ENCODE measurements at places on chromosomes 16 and 17. TPM values are rescaled to one million over a fixed set of nuclear protein-coding genes. Genes with fewer than 3 reads are reported as not detected.

IRX3 gene
- polyA plus RNA-seq, result 39.2 TPM

KREMEN2 gene
- polyA plus RNA-seq, result 2.7 TPM

MAP2K6 gene
- 22.6 TPM for polyA plus RNA-seq

KRTAP9-8 gene
- not detected for polyA plus RNA-seq

CHST4 gene
- 0.33 TPM for polyA plus RNA-seq

MARCHF10 gene
- 1.0 TPM for polyA plus RNA-seq

KCNAB3 gene
- polyA plus RNA-seq, result 7.8 TPM

KCNH4 gene
- 0.09 TPM for polyA plus RNA-seq

ASGR1 gene
- 10.1 TPM for polyA plus RNA-seq

FNDC8 gene
- not detected for polyA plus RNA-seq

TRPV3 gene
- 1.3 TPM for polyA plus RNA-seq

OSGIN1 gene
- polyA plus RNA-seq, result 0.41 TPM

WSCD1 gene
- 14.3 TPM for polyA plus RNA-seq

MYO15A gene
- polyA plus RNA-seq, result 5.3 TPM

TIGD7 gene
- polyA plus RNA-seq, result 9.9 TPM

GH2 gene
- polyA plus RNA-seq, result not detected

PERCC1 gene
- 0.22 TPM for polyA plus RNA-seq

GRCh38 chr17:59409336-59410048 is 78.0 kb downstream of the YPEL2 start:
- DNase-seq, result no peak

GRCh38 chr17:78889531-78889930 is 13.5 kb downstream of the CEP295NL start:
- DNase-seq, result no peak

DNA sequence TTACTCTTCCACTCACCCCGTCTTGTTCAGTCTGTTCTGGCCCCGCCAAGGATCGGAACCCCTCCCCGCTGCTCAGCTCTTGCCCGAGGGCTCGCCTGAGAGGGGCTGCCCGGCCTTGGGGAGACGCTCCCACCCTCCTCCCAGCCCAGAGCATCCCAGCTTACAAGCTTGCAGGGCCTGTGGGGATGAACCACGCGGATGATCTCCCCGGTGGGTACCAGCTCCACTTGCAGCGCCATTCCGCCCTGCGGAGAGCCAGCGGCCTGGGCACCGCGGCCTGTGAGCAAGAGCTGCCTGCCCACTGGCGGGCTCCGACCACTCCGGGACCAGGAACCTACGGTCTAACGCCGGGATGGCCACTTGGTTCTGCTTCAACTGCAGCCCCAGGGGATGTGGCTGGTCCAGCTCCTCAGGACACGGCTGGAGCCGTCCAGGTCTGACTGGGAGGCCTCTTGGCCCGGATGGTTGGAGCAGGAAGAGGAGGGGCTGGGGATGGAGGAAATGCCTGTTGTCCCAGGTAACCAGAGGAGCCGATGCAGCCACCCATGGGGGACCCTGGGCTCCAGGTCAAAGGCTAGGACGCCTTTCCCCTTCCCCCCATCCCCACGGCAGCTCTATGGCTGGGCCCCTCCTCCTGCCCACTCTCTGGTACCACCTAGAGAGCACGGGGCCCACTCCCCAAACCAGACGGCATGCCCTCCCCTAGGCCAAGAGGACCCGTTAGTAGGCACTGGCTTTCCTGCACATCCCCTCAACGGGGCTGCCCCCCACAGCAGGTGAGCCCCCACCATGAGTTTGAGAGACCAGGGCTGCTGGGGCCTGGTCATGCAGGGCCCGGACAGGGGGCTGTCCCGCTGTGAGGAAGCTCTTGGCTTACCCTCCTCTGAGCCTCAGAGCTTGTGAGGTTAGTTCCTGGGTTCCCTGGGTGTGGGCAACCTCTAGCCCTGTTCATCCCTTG is at the start of gene MYO1C:
TSS of gene MYO1C (minus strand) at position 438 of the 958 bp plus-strand sequence. CDS start at position 239, 199 bp downstream.
- no peak for DNase-seq

DNA sequence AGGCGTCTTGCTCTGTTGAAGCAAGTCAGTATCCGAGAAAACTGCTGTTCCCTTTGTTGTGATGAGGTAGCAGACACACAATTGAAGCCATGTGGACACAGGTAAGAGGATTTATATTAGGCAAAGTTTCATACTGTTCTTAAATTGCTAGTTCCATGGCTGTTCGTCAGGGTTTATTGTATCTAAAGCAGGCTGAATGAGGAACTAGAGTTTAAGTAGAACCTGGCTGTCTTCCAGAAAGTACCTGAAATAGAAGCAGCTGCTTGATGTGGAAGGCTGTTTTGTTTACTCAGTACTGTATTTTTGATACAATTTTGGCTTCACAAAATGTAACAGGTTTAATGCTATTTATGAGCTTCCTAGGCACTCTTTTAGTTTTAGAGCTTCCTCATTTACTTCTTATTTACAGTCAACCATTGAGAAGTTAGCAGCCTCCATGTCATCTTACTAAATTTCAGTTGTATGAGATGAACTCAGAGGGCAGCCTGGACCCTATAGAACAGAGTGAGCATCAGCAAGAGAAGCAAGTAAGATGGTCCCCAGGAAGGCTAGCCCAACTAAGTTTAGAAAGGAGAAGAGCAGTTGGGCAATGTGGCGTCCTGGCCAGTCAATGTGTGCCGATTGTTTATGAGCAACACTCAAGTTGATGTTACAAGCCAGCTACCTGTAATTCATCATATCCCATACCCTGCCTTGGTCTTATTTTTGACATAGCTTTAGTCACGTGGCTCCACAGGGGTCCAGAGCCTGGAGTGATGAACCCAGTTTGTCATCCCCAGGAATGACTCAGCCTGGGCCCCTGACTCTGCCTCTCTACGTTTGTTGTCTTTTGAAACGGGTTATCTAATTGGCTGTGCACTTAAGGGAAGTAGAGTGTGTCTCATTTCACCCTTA is 9.7 kb upstream of the ARL2BP start:
- no peak for DNase-seq

DNA sequence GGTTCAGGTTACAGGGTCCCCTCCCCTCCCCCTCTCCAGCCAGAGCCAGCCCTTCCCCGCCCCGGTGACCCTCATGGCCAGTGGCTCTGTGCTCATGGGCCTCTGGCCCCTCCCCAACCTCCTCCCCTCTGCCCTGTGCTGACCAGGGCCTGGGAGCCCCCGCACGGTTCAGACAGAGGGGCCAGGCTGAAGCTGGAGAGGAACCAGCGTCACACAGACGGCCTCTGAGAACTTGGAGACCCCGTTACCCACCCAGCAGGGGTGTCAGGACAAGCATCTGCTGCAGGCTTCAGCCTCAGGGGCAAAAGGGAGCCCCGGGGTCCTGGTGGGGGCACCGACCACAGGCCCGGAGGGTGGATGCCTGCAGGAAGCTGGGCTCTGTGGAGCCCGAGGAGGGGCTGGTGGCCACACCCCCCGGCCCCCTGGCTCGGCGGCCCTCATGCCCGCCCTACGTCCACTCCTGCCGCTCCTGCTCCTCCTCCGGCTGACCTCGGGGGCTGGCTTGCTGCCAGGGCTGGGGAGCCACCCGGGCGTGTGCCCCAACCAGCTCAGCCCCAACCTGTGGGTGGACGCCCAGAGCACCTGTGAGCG is at the start of gene WFIKKN1:
TSS of gene WFIKKN1 (plus strand) at position 171 of the 591 bp plus-strand sequence. CDS start at position 440, 269 bp downstream.
- DNase-seq, result no peak

GRCh38 chr17:64507413-64507782 is 621 bp downstream of the CEP95 start:
- DNase-seq, result no peak

GRCh38 chr16:1776991-1777374 is 4.0 kb upstream of the MRPS34 start:
- no peak for DNase-seq

- peak; percentile 37 for DNase-seq
These were observed 139.1 kb upstream of the GSE1 start for GRCh38 chr16:85473909-85474620.

DNA sequence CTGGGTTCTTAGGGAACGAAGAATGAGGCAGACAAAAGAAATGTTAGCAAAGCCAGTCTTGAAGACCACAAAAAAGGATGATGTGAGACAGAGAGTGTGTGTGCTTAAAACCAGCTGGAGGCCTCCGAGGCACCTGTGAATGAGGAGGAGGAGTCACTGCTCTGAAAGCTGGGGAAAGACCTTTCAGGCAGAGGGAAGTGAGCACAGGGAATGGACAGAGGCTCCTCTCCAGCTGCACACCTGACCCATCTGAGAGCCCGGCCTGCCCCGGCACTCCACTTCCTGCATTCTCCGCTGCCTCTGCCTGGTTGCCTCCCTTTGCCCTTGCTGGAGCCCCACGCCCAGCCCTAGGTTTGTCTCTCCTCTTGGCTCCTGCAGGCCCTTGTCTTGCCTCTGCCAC is 55.2 kb upstream of the SREBF1 start:
- DNase-seq, result no peak

- no peak for DNase-seq
These were observed 26.1 kb downstream of the LRRC75A start for GRCh38 chr17:16465861-16466338.

DNA sequence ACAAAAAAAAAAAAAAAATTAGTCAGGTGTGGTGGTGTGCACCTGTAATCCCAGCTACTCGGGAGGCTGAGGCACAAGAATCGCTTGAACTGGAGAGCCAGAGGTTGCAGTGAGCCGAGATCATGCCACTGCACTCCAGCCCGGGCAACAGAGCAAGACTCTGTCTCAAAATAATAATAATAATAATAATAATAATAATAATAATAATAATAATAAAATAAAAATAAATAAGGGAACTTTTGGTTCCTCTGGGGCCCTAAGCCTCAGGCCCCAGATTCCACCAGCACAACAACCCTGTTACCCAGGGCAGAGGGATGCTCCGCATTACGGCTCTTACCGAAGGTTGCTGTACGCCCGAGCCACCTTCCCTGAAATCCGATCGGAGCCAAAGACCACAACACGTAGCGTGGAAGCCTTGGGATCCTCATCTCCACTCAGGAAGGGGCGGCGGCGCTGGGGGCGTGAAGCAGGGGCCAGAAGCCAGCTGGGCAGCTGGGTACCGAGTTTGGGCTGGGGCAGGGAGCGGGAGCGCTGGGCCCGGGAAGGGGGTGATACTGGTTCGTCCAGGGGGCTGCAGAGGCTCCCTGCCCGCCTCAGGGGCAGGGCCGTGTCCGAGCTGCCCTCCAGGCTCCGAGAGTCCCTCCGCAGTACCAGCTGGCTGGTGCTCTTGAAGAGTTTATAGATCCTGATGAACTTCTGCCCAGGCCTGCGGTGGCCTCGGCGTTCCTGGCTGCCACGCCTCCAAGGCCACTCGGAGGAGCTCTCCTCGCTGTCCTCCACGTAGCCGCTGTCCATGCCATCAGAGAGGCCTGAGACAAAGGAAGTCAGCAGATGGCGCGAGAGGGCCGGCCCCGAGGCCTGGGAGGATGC is 20.6 kb upstream of the PIK3R6 start:
- no peak for DNase-seq

- DNase-seq, result no peak
These were observed 67.0 kb downstream of the KLHDC4 start for GRCh38 chr16:87698676-87699199.

DNA sequence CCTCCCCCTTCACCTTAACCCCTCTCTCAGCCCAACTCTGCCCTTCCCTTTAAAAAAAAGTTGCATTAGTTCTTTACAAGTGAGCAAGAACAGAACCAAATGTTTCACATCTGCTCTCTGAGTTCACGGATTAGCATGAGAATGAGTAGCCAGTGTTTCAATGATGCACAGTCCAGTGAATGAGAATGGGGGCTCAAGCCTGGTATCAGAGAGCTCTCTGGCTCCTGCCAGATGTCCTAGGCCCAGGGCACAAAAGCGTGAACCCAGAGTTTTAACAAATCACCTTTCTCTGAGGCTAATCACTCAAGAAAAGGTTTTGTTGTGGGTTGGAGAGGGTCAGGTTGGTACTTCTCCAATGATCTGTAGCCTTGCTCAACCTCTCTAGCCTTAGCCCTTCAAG is 41.5 kb upstream of the HS3ST3A1 start:
- DNase-seq, result no peak

- no peak for DNase-seq
These were observed 79.9 kb downstream of the PLXDC1 start for GRCh38 chr17:39071573-39071972.

DNA sequence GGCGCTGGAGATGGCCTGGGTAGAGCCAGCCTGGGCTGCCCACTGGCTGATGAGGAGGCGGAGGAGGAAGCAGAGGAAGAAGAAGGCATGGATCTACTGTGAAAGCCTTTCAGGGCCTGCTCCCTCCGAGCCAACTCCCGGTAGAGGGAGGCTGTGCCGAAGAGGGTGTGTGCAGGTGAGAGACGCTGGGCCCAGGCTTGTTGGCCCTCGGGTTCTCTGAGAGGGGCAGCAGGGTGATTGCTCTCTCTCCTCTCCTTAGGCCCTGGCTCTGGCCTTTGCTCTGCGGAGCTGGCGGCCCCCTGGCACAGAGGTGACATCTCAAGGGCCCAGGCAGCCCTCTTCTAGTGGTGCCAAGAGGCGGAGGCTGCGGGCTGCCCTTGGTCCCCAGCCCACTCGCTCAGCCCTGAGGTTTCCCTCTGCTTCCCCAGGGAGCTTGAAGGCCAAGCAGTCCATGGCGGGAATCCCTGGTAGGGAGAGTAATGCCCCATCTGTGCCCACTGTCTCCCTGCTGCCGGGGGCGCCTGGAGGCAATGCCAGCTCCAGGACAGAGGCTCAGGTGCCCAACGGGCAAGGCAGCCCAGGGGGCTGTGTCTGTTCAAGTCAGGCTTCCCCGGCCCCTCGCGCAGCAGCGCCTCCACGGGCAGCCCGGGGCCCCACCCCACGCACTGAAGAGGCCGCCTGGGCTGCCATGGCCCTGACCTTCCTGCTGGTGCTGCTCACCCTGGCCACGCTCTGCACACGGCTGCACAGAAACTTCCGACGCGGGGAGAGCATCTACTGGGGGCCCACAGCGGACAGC is 3.6 kb downstream of the TP53I13 start:
- no peak for DNase-seq

DNA sequence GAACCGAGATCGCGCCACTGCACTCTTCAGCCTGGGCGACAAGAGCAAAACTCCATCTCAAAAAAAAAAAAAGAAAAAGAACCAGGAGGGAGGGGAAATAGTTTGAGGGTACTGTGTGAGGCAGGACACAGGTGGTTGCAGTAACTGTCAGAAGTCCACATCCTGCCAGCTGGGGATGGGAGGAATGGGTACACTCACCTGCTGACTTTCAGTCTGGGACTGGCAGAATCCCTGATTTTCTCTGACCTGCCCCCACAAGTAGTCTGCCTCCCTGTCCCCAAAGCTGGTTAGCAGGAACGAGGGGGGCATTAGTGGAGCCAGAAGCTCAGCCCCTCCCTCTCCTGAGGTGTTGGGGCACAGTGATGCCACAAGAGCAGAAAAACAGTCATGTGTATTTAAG is 7.1 kb upstream of the ARL5C start:
- no peak for DNase-seq

- DNase-seq, result no peak
These were observed 96.8 kb downstream of the MAP2K6 start for GRCh38 chr17:69511250-69511649.

All from left renal cortex interstitium (tissue), 4 donors.